Activated CD8-positive, alpha-beta T cell treated with anti-CD3 and anti-CD28 coated beads for 36 hours (primary cell): ENCODE measurements at places on chromosomes 5 and 9.
A peak's percentile ranks its signal among the peaks of the same experiment; 100 is the strongest.

DNA sequence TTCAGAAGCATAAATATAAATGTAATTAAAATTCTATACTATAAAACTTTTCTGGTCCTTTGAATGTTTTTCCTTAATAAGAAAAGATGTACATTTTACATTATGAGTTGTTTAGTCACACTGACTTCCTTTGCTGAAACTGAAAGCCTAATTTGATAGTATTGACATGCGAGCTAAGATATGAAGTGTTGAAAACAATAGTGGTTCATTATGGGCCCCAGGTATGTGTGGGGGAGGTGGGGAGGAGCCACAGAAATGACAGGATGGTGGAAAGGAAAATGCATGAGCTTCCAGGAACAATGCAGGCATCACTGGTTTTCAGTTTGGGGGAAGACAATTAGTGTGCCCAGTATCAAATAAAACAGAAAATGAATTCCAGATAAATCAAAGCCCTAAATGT, 35.4 kb upstream of the RLN1 start:
- peaks cover 5% of the 10 kb centered on the region for H3K36me3 ChIP-seq
- no peak overlapping the region for H3K4me3 ChIP-seq
- peak; percentile 54 for DNase-seq
- H3K27ac ChIP-seq = peak overlapping the region; percentile 65
- H3K4me1 ChIP-seq = peaks cover 28% of the 10 kb centered on the region

- H3K27me3 ChIP-seq = peaks cover 34% of the 10 kb centered on the region
- no peak overlapping the region for H3K27ac ChIP-seq
- peaks cover 3% of the 10 kb centered on the region for H3K4me1 ChIP-seq
- DNase-seq = peak; percentile 52
- no peaks in the 10 kb centered on the region for H3K36me3 ChIP-seq
- no peak overlapping the region for H3K4me3 ChIP-seq
Observed at GRCh38 chr9:137294091-137294680, 7.9 kb downstream of the NRARP start.

GRCh38 chr5:113652161-113652560, 138.7 kb downstream of the YTHDC2 start:
- H3K27me3 ChIP-seq = peaks cover 18% of the 10 kb centered on the region
- H3K36me3 ChIP-seq = no peaks in the 10 kb centered on the region
- DNase-seq = no peak
- H3K4me3 ChIP-seq = no peak overlapping the region
- H3K27ac ChIP-seq = no peak overlapping the region

DNA sequence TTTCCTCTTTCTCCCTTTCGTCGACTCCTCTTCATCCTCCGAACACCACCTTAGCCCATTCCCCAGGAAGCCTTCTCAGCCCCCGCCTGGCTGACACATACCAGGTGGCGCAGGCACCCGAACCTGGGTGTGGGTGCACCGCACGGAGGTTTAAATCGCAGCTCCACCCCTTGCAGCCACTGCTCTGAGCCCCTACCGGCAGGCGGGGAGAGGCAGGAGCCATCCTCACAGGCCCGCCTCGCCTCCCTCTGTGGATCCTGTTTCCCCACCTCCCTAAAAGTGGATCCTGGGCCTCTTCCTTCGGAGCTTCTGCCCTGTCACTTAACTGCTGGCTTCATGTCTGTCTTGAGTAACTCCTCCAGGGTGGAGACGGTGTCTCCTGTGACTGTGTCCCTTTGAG, 110.7 kb downstream of the OLFM1 start:
- no peak for DNase-seq
- H3K36me3 ChIP-seq = no peaks in the 10 kb centered on the region
- no peak overlapping the region for H3K27ac ChIP-seq
- H3K4me3 ChIP-seq = no peak overlapping the region
- no peaks in the 10 kb centered on the region for H3K4me1 ChIP-seq
- peaks cover 11% of the 10 kb centered on the region for H3K27me3 ChIP-seq

DNA sequence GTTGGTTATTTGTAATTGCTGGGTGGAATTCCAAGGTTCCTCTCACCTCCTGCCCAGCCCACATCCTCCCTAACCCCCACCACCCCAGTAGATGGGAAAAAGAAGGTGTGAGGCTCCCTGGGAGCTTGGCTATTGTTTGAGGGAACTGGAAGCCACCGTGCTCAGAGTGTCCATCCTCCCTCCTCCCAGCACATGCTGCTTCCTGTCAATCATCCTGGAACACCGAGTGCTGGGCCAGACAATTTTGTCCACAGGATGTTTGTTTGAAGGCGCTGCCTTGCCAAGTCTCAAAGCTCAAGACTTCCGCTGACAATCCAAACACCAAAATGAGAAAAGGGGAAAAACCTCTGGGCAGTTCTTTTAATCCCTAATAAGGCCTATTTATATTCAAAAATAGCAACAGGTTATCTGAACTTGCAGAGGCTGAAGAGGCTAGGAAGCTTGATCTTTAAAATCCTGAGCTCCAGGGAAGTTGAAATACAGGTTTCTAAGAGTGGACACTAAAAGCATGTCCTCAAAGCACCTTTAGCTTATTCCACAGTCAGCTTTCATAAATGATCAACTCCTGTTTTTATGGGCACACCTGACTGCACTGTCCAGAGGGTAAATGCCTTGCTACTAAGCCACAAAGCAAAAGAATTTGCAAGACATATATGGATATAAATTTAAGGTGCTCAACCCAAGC, 286.7 kb downstream of the NFIB start:
- H3K36me3 ChIP-seq = no peaks in the 10 kb centered on the region
- no peak for DNase-seq
- no peaks in the 10 kb centered on the region for H3K4me1 ChIP-seq

GRCh38 chr5:84816746-84817547, 432.3 kb upstream of the EDIL3 start:
- H3K36me3 ChIP-seq = no peaks in the 10 kb centered on the region
- DNase-seq = no peak
- H3K27me3 ChIP-seq = no peaks in the 10 kb centered on the region
- no peak overlapping the region for H3K4me3 ChIP-seq
- no peak overlapping the region for H3K27ac ChIP-seq
